ENCODE measurements at places on chromosomes 11 and 22.

DNA sequence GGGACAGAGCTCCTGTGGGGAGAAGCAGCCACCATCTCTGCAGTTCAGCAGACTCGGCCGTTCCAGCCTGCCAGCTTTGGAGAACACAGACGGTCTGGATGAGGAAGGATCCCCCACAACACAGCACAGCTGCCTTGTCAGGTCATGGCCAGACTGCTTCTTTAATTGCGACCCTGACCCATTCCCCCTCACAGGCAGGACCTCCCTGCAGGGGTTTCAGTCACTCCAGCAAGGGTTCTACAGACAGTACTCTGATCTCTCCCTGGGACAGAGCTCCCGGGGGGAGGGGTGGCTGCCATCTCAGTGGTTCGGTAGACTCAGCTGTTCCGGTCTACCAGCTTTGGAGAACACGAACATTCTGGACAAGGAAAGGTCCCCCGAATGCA is 173.5 kb downstream of the TTC28 start:
- DNase-seq: no peak

DNA sequence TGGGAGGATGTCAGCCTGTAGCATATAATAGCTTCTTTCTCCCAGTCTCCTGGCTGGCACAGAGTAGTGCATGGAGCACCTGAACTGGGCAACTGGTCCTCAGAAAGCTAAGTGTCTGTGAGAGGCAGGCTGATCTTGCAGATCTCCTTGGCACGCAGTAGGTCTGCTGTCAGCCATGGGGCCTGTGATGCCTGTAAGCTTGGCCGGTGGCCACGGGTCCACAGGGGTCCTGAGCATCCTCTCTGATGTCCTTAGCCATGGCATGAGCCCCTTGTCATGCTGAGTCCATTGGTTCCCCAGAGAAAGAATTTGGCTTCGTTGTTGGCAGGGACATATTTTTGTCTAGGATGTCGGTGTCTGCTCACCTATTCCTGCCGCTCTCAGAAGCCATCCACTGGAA is 25.0 kb downstream of the AMPD3 start:
- DNase-seq: no peak

DNA sequence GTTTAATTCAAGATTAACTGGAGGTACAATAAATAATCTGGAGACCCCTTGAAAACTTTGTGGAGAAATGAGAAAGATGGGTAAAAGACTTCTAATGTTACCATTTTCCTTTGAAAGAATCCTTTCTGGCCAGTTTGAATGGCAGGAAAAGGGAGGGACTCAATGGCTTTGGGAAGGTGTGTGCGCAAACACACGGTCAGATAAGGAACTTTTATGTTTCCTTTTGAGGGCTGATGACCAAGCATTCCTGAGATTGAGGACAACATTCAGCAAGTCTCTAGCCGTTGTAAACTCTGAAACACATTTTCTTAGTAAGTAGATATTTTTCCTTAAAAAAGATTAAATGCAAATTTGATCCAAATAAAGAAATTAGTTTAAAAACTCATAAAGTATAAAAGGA is 909.7 kb upstream of the TENM4 start:
- no peak for DNase-seq

- DNase-seq: no peak
These were observed 40.9 kb upstream of the MUC5AC start for GRCh38 chr11:1116666-1117390.

GRCh38 chr11:1229471-1230120 is 6.7 kb downstream of the MUC5B start:
- no peak for DNase-seq

- DNase-seq: no peak
These were observed 70.4 kb upstream of the KCNQ1OT1 start for GRCh38 chr11:2770096-2770751.

DNA sequence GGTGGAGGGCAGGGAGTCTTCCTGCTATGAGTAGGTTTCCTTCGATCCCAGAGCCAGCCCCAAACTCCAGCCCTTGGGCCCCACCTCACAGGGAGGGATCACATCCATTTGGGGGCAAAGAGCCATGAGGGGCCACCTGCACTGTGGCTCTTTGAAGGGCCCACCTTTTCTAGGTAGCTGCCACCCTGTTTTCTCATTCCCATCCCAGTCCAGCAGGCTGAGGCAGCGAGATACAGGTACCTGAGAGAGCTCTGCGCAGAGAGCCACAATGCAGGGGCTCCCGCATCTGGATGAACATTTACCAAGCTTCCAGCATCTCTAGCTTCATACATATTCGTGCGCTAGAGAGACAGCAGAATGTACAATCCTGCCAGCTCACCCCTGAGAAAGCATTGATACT is 16.3 kb downstream of the FXYD6 start:
- DNase-seq: no peak

GRCh38 chr22:24002272-24002671 is 3.0 kb downstream of the GSTT4 start:
- DNase-seq: no peak

DNA sequence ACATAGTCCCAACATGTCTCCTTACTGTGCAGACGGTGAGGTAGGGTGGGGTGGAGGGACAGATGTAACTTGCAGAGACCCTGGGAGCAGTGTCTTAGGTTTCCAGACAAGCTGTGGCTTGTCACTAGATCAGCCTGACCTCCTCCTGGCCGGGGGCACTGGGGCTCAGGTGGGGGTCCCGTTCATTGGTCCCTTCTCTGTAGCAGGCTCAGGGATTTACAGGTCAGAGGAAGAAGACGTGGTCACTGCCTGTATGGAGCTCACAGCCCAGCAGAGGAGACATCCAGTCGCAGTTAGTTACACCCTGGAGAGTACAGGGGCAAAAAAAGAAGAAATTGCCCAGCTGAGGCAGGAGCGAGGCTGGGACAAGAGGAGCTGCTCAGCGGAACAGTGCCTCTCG is 22.0 kb upstream of the TUB start:
- no peak for DNase-seq

GRCh38 chr11:64865286-64866172 is 12.9 kb downstream of the EHD1 start:
- DNase-seq: no peak

GRCh38 chr11:59755701-59756557 is 753 bp downstream of the STX3 start:
- DNase-seq: no peak
